ENCODE measurements at places on chromosomes 2 and 18. TPM values are rescaled to one million over a fixed set of nuclear protein-coding genes. Genes with fewer than 3 reads are reported as not detected.

Gene ABCB11
- 1.1 TPM for total RNA-seq

Gene B3GNT7
- total RNA-seq = 258 TPM

Gene MYL1
- total RNA-seq = not detected

Gene PAX3
- not detected for total RNA-seq

Gene CFAP221
- not detected for total RNA-seq

Gene STON1
- total RNA-seq = 2.1 TPM

DNA sequence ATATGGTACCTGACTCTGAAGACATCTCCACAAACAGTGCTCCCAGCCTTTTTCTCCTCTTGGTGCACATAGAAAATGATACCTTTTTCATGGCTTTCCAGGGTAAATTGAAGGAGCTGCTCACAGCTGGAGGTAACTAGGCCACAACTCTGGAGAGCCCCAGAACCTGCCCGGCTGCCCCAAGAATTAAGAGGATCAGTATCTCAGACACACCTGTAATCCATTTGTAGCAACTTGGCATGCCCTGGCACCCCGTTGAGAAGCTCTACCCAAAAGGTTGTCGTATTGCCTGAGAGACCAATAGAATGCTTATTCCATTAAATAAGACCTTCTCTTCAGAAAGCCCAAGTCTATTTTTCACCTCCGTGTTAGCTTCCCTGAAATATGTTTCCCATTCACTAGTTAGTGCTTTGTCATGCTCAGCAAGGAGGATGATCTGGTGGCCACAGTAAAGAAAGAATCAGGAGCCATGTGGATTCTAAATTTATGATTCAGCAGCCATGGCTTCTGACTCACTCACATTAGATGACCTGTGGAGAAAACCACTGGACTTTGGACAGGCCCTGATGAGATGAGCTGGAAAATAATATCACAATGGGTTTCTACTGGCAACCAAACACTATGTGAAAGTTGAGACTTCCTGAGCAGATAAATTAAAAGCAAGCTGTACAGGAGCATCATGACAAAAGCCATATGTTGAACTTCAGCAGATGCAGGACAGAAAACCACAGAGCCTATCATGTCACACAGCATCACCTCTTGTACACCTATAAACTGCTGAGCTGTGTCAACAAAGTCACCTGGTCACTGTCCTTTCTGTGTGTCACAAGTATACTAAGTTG lies 253.3 kb upstream of the OSR1 start:
- no peak for DNase-seq

DNA sequence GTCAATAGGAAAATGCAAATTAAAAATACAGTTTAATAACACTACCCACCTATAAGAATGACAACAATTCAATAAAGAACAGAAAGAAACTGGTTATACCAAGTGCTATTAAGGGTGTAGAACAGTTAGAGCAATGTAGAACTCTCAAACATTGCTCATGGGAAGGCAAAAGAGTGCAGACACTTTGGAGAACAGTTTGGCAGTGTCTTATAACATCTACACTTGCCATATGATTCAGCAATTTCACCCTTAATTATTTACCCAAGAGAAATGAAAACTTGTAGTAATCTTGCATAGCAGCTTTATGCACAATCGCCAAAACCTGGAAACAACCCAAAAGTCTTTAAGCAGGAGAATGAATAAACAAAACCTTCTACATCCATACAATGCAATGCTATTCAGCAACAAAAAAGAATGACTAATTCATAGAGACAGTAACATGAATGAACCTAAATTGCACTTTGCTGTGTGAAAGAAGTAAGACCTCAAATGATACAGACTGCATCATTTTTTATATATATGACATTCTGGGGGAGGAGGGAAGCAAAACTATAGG lies 455.2 kb downstream of the THSD7B start:
- no peak for DNase-seq

DNA sequence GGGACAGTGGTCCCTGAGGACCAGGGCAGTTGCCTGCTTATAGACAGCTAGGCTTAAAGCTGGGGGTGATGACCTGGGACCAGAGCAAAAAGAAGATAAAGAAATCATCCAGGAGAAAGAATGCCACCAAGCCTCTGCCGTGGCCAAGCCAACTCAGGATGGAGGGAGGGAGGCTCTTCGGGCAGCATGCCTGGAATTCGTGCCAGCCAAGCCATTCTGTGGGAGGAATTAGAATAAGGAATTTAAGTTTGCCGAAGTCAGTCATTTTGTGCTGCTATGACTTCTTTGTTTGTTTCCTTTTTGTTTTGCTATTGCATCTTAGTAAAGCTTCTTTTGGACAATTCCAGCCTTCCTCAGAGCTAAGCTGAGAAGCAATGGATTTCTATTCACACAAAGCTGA lies 124.1 kb downstream of the EN1 start:
- no peak for DNase-seq

DNA sequence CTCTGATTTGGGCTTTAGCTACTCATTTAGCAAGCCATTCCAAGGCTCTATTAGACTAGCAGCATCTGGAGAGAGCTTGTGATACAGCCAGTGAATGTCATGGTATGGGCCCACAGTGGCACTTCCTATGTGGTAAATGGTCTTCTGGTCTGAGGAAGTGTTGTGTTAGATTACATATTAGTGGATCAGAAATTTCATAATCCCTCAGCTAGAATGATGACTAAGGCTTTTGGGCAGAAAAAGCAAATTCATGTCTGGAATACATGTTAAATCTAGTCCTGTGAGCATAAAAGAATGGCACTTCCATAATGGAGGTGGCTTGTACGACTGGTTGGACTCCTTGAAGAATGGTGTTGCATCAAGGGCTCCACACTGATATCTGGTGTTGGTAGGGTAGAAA lies 436.8 kb upstream of the CWC22 start:
- no peak for DNase-seq

- DNase-seq = no peak
Observed at GRCh38 chr2:62814123-62814522, 108.6 kb downstream of the EHBP1 start.

GRCh38 chr2:152710713-152711112 lies 6.5 kb downstream of the PRPF40A start:
- no peak for DNase-seq

DNA sequence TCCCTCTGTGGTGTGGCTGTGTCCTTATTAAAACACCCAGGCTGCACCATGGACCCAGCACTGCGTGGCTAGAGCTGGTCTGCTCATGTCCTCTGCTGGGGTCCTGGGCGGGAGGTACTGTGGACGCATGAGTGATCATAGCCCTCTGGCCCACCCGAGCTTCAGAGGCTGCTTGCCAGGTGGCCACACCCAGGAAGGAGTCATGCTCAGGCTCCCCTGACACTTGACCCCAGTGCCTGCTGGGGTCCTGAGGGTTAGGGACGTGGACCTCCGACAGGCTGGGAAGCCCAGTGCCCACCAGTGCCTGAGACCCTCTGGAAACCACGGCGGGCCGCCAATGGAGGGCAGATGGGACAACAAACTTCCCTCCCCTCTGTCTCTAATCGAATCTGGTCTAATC lies 66.3 kb upstream of the HS6ST1 start:
- DNase-seq = no peak

GRCh38 chr18:5543036-5543680 lies 639 bp downstream of the EPB41L3 start:
- DNase-seq = no peak

DNA sequence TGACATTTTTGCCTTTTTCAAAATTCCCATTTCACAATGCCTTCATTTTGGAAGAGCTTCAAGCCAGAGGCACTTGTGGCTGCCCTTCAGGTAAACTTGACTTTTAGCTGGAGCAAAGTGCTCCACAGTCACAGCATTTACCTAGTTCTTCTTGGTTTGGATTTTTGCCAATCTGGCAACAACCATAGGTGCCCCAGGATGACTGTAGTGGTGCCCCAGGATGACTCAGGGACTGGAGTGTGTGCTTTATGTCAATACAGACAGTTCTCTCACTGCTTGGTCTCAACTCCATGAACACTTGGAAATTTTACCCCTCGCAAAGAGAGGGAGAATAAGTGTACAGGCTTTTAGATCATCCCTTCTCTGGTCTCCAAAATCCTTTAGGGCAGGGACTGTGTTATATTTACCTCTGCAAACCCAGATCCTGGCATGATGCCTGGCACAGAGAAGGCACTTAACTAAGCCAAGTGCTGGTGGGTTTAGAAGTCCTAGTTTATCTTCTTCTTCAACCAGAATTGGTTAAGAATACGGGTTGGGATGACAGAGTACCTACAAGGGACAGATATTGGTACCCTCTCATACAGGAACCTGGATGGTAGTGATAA lies 15.3 kb upstream of the PTPN4 start:
- no peak for DNase-seq

GRCh38 chr2:189516546-189516945 lies 64.0 kb downstream of the SLC40A1 start:
- DNase-seq = no peak

DNA sequence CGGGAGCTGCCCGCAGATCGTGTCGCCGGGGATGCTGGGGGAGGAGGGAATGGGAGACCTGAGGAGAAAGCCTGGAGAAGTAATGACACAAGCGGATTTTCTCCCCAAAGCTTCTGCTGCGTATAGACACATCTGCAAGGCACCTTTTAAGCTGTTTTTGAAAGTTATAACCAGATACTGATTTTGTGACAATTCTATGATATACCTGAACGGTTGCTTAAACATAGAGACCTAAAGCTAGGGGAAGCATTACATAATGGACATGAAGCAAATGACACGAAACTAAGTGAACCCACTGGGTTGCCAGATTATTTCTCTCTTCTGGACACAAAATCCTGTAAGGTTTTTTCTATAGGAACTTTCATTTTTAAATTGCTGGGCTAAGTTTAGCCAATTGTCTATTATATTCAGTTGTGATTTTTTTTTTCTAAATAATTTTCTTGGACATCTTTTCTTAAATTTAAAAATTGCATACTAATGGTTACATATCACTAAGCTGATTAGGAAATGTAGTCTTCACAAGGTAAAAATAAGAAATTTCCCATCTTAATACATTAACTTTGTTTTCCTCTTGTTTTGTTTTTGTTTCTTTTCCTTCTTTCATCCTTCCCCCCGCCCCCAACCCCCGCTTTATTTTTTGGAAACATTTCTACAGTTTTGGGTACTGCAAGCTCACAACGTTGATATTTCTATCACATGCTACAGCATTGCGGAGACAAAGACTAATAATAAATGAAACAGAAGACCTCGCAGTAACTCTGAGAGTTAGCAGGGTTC lies 1.3 kb downstream of the OSBPL6 start:
- no peak for DNase-seq

DNA sequence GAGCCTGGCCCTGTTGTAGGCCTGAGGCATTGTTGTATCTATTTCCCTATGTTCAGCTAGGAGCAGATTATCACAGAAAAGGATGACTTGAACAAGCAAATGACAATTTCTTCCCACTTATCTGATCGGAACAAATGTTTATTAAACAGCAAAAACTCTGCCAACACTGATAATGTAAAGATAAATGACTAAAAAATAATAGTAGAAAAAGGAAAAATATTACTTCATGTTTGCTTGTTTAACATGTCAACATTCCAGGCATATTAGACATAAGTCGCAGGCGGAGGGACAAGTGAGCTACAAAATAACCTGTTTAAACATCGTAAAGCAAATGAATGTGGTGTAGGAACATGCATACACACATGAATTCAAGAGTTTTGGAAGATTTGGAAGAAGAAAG lies 257.9 kb downstream of the TMX3 start:
- no peak for DNase-seq
